PC-3 (cell line): ENCODE measurements at places on chromosomes 7 and 10. TPM values are rescaled to one million over a fixed set of nuclear protein-coding genes. Genes with fewer than 3 reads are reported as not detected.

SPRN gene
- total RNA-seq, result not detected in 2 replicates

PITRM1 gene
- total RNA-seq, result 61.5 and 73.2 TPM in 2 replicates

DDC gene
- total RNA-seq, result not detected in 2 replicates

PIP gene
- not detected in 2 replicates for total RNA-seq

PRPS1L1 gene
- not detected in 2 replicates for total RNA-seq

PON1 gene
- total RNA-seq, result not detected in 2 replicates

NUTM2A gene
- total RNA-seq, result 0.18 and 0.86 TPM in 2 replicates

IGFBP3 gene
- 120 and 136 TPM in 2 replicates for total RNA-seq

SLC16A9 gene
- 12.8 and 17.4 TPM in 2 replicates for total RNA-seq

FGFBP3 gene
- 0.69 and 1.2 TPM in 2 replicates for total RNA-seq

FAM25G gene
- not detected in 2 replicates for total RNA-seq

PTF1A gene
- not detected in 2 replicates for total RNA-seq

DNA sequence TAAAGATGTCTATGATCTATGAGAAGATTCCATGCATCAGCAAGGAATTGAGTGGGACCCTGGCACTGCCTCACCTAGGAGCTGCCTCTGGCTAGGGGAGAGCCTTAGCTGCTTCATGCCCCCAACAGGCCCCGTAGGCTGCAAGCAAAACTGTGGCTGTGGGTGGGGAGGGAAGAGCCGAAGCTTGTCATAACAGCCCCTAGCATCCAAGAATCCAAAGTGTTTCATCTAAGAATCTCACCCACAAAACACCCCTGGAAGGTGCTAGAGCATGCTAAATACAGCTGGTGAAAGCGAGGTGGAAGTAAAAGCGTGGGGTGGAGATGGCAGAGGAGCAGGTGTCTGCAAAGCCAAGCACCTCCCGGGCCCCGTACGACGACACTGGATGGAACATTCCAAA lies 87.5 kb upstream of the C1QL3 start:
- H3K27ac ChIP-seq, result no peak overlapping the region
- DNase-seq, result no peak
- H3K36me3 ChIP-seq, result no peaks in the 10 kb centered on the region

GRCh38 chr10:72176701-72177100 lies 39.1 kb upstream of the ANAPC16 start:
- H3K36me3 ChIP-seq, result no peaks in the 10 kb centered on the region
- H3K27me3 ChIP-seq, result no peaks in the 10 kb centered on the region
- peaks cover 9% of the 10 kb centered on the region for H3K4me1 ChIP-seq
- H3K27ac ChIP-seq, result no peak overlapping the region

DNA sequence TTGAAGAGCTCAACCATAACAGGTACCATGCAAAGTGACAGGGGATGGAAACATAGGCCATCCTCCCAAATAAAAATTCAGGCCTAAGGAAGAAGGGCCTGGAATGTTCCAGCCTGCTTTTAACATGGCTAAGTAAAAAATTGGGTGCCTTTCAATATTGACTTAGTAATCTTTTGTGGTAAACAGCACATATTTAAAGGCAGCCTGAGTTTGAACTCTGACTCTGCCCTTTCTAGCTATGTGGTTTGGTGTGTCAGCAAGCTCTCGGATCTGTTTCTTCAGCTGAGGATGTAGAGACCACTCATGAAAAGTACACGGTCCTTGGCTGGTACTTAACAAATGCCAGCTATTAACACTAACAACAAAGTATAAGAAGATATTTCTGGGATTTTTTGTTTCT lies 191.8 kb upstream of the CDCA7L start:
- no peaks in the 10 kb centered on the region for H3K27me3 ChIP-seq
- no peak for DNase-seq
- no peak overlapping the region for H3K4me3 ChIP-seq
- H3K4me1 ChIP-seq, result no peaks in the 10 kb centered on the region
- no peaks in the 10 kb centered on the region for H3K36me3 ChIP-seq
- no peak overlapping the region for H3K27ac ChIP-seq

DNA sequence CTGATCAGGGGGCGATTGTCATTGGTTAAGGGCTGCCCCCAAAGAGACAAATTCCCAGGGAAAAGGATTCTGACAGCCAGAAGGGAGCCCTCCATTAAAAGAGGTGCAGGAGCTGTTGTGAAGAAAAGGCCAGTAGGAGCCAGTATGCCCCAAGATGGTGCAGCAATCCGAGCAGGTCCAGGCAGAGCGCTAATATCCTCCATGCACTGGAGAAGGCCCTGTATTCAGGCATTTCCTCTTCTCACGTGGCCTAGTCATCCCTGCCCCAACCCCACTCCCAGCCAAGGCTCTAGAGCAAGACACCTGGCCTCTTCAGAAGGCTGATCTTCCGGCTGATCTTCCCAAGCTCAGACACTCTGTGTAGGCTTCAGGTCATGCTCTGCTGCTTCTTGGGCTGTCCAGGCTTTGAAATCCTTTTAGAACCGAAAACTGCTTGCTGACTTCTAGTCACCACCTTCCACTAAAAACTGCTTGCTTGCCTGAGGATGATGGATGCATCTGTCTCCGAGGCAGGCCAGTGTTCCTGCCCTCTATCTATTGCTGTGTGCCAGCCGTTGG lies 77.4 kb downstream of the CYP26A1 start:
- H3K27ac ChIP-seq, result no peak overlapping the region
- no peaks in the 10 kb centered on the region for H3K27me3 ChIP-seq
- DNase-seq, result no peak
- no peaks in the 10 kb centered on the region for H3K36me3 ChIP-seq

GRCh38 chr7:157022681-157023588 lies 12.5 kb upstream of the MNX1 start:
- H3K36me3 ChIP-seq, result no peaks in the 10 kb centered on the region
- no peak for DNase-seq
- no peak overlapping the region for H3K27ac ChIP-seq
- no peak overlapping the region for H3K4me3 ChIP-seq

- DNase-seq, result no peak
- H3K4me1 ChIP-seq, result peaks cover 14% of the 10 kb centered on the region; the same call in 1 of the 2 replicates
- no peaks in the 10 kb centered on the region for H3K27me3 ChIP-seq
- no peaks in the 10 kb centered on the region for H3K36me3 ChIP-seq
- H3K4me3 ChIP-seq, result no peak overlapping the region
- H3K27ac ChIP-seq, result no peak overlapping the region
These were observed 77.5 kb downstream of the SLC16A9 start for GRCh38 chr10:59631882-59632807.

- peak overlapping the region; percentile 26; the same call in 1 of the 2 replicates for H3K4me3 ChIP-seq
- peak overlapping the region; percentile 66 for H3K27ac ChIP-seq
These were observed 57.4 kb upstream of the SDK1 start for GRCh38 chr7:3243680-3244079.

- H3K27me3 ChIP-seq, result no peaks in the 10 kb centered on the region
- H3K27ac ChIP-seq, result no peak overlapping the region
- no peaks in the 10 kb centered on the region for H3K36me3 ChIP-seq
- DNase-seq, result peak; percentile 63
These were observed 61.7 kb upstream of the NPTX2 start for GRCh38 chr7:98555403-98555802.

DNA sequence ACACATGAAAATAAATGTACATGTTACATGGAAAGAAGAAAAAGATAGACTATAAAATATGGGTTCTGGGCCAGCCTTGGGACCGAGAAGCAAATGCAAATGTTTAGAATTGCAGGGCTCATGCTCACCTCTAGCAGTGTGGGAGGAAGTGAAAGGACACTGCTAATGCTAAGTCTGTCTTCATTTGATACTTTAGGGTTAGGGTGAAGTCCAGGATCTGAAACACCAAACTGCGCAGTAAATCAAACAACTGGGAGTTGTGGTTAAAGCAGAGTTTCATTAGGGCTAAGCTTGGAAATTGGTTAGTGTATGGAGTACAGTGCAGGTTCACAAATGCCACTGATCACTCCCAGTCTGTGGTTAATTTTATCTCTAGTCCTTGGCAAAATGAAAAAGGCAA lies 73.2 kb upstream of the PDK4 start:
- H3K27me3 ChIP-seq, result no peaks in the 10 kb centered on the region
- DNase-seq, result no peak
- no peak overlapping the region for H3K4me3 ChIP-seq
- H3K36me3 ChIP-seq, result no peaks in the 10 kb centered on the region

GRCh38 chr7:103636153-103636552 lies 190.1 kb upstream of the SLC26A5 start:
- DNase-seq, result peak; percentile 43
- peaks cover 71% of the 10 kb centered on the region for H3K4me1 ChIP-seq
- H3K4me3 ChIP-seq, result no peak overlapping the region
- peak overlapping the region; percentile 97 for H3K27ac ChIP-seq

GRCh38 chr10:6473901-6474370 lies 106.1 kb downstream of the PRKCQ start:
- H3K27me3 ChIP-seq, result peaks cover 54% of the 10 kb centered on the region
- no peak for DNase-seq
- H3K27ac ChIP-seq, result no peak overlapping the region
- no peaks in the 10 kb centered on the region for H3K4me1 ChIP-seq

- no peaks in the 10 kb centered on the region for H3K27me3 ChIP-seq
- no peak for DNase-seq
- no peak overlapping the region for H3K4me3 ChIP-seq
These were observed 69.8 kb downstream of the CCDC71L start for GRCh38 chr7:106591146-106591545.

DNA sequence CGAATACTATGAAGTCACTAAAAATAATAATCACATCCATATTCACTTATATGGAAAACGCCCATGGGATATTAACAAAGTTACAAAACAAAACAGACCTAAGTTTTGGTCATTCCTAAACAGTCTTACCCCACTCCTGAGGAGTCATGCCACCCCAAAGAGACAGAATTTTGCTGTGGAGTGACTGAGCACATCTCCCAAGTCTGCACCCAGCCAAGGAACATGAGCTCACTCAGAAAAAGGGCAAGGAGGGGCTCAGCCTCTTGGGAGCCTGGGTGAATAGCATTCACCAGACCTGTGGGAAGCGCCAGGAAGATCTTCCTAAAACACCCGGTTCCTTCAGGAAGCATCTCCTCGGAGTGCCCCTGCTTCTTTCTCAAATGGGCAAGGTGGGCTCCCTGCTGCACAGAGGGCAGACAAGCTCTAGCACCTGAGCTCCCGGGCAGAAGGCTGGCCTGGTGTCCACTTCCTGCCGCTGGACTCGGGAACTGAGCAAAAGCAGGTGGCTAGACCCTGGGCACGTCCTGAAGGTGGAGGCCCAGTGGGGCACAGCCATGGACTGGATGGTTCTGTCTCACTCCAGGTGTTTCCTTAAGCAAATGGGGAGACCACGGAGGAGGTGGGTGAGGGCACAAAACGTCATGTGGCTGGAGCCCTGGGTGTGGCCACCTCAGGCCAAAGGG lies 31.0 kb downstream of the TNS3 start:
- H3K36me3 ChIP-seq, result peaks cover 9% of the 10 kb centered on the region; the same call in 1 of the 2 replicates
- DNase-seq, result no peak
- no peak overlapping the region for H3K4me3 ChIP-seq
- H3K27ac ChIP-seq, result no peak overlapping the region
- H3K27me3 ChIP-seq, result no peaks in the 10 kb centered on the region

GRCh38 chr7:149733924-149734790 lies 39.2 kb downstream of the ZNF467 start:
- H3K4me1 ChIP-seq, result no peaks in the 10 kb centered on the region
- no peaks in the 10 kb centered on the region for H3K27me3 ChIP-seq
- H3K27ac ChIP-seq, result no peak overlapping the region
- no peaks in the 10 kb centered on the region for H3K36me3 ChIP-seq
- no peak for DNase-seq

- H3K27me3 ChIP-seq, result no peaks in the 10 kb centered on the region
- H3K4me3 ChIP-seq, result no peak overlapping the region
- DNase-seq, result peak; percentile 66
- H3K36me3 ChIP-seq, result peaks cover 51% of the 10 kb centered on the region
- peak overlapping the region; percentile 11; the same call in 1 of the 2 replicates for H3K27ac ChIP-seq
These were observed 26.8 kb downstream of the TACR2 start for GRCh38 chr10:69389827-69390490.

DNA sequence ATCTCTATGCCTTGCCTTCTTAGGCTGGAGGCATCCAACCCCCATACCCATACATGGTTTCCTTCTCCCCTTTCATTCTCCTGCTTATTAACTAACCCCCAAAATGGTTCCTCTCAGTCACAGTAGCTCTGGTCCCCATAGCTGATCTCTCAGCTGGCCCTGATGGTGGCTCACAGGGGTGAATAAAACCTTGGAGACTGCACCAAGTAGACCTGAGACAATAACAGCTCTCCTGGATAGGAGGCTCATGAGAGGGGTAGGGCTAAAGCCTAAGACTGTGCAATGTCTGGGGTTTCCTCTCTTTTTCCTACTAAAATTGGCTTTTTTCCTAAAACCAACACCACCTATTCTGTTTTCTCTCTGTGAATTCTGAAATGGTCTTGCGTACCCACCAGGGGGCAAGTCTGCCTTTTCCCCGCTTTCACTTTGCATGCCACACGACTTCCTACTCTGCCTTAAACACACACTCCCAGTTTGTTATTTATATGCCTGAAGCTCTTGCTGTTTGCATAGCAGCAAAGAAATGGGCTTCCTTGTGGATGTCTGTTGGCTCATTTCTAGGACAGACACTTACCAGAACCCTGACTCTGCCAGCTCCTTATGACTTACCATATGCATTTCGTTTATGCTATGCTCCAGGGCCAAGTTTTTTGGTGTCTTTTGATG lies 18.4 kb upstream of the PON1 start:
- DNase-seq, result no peak
- H3K36me3 ChIP-seq, result no peaks in the 10 kb centered on the region
- no peak overlapping the region for H3K4me3 ChIP-seq
- no peaks in the 10 kb centered on the region for H3K27me3 ChIP-seq
- H3K4me1 ChIP-seq, result no peaks in the 10 kb centered on the region

- peaks cover 11% of the 10 kb centered on the region; the same call in 1 of the 2 replicates for H3K4me1 ChIP-seq
- no peak for DNase-seq
- H3K27ac ChIP-seq, result no peak overlapping the region
- H3K36me3 ChIP-seq, result no peaks in the 10 kb centered on the region
- no peak overlapping the region for H3K4me3 ChIP-seq
These were observed 112.8 kb downstream of the BAMBI start for GRCh38 chr10:28790146-28790545.

- H3K27me3 ChIP-seq, result no peaks in the 10 kb centered on the region
- H3K27ac ChIP-seq, result no peak overlapping the region
- no peaks in the 10 kb centered on the region for H3K36me3 ChIP-seq
These were observed 3.7 kb downstream of the EN2 start for GRCh38 chr7:155461631-155462030.

DNA sequence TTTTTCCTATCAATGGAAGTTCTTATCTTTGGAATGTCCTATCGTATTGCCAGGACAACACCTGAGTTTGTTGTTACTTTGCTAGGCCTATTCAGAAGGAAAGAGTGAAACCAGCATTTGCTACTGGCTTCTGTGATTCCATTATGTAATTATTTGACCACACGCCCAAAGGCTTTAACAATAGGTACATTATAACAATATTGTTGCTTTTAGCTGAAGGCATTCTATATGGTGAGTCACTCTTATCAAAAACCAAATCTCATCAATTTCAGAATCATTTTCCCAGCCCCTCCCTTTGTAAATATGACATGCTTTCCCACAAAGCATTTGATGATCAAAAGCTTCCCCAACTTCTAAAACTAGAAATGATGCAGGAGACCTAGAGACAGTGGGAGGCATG lies 294.4 kb upstream of the NEBL start:
- no peaks in the 10 kb centered on the region for H3K36me3 ChIP-seq
- no peak overlapping the region for H3K4me3 ChIP-seq
- H3K4me1 ChIP-seq, result peaks cover 38% of the 10 kb centered on the region
- H3K27me3 ChIP-seq, result no peaks in the 10 kb centered on the region
- peak overlapping the region; percentile 75 for H3K27ac ChIP-seq
- peak; percentile 90 for DNase-seq
